Dorsolateral prefrontal cortex (tissue), 122 donors: ENCODE measurements at places on chromosomes 4 and X.

- DNase-seq = no peak
Measured at GRCh38 chr4:148344352-148344751, 97.9 kb downstream of the NR3C2 start.

GRCh38 chrX:85109235-85109634 is 105.6 kb downstream of the APOOL start:
- no peak for DNase-seq

DNA sequence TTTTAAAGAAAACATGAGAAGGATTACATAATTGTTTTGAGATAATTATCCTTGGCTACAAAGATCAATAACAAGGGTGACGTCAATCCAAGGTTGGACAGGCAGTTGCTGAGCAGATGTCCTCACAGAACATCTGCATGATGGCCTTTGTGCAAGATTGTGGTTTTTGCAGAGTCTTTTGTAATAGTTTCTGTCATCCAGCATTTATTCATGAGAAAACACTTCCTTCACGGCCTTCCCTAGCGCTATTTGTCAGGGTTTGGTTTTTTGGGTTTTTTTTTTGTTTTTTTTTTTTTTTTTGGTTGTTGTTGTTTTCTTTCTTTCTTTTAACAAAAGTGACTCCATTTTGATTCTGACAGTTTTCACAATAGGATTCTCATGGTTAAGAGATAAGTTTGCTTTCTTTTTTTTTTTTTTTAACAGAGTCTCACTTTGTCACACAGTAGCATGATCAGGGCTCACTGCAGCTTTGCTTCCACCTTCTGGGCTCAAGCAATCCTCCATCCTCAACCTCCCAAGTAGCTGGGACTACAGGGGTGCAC is 31.5 kb upstream of the ELF2 start:
- DNase-seq = no peak

DNA sequence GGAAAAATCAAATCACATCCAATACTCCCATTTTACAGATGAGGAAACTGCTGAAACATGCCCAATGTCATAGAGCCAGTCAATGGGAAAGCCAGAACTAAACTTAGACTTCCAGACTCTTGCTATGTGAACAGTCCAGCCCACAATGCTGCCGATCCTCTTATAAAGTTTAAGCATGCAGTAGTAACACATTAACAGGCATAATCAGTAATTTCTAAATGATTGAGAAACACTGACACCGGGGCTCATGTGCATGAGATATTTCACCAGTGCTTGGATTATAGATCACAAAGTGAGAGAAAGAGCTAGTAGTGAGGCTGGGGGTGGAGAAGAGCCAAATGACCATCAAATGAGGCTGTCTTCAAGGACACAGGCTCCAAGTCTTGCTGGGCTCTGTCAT is 2.5 kb downstream of the BDH2 start:
- DNase-seq = no peak

DNA sequence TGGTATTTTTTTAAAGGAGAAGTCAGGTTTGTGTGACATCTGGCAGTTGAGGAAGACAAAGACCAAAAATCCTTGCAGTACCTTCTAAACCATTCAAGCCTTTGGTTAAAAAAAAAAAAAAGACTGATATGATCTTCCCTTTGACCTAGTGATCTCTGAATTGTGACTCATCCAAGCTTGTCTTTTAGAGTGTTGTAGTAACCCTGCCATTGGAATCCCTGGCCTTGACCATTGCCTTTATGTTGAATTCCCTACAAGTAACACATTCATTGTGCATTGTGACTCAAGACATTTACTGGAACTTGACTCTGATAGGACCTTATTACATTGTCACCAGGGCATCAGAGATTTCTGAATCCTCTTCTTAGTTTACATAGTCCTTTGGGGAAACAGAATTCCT is 1469.0 kb downstream of the TECRL start:
- DNase-seq = no peak

DNA sequence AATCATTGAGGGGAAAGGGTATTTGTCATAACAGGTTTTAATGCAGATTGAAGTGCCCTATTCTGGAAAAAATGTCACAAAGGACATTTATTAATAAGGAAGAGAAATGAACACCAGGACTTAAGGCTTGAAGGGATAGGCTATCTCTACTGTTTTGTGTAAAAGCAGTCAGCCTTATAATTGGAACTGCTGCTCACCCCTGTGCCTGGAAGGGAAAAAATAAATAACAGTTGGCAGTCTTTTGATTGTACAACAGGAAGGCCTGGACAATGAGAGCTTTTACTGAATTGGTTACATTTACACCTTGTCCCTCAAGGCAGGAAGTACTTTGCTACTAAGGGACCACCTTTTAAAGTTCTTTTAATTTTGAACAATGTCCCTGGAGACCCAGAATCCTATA is 17.8 kb upstream of the MAGED4 start:
- no peak for DNase-seq

DNA sequence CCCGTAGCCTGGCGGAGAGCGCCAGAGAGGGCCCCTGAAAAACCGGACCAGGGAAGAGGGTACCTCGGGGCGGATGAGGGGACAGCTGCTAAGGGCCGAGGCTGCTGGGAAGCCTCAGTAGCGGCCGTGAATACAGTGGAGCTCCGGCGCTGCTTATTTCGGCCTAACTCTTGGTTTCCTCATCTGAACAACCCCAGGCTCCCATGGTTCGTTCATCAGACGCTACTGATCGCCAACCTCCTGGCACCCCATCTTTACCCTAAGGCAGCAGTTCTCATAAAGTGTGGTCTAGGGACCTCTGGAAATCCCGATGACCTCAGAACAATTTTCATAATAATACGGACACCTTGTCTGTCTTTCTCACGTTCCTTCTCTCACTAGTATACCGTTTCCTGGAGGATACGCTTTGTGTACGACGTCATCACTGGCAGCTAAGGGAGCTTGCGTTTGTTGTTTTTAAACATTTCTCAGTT is 645 bp upstream of the RAB28 start:
- no peak for DNase-seq
